ENCODE measurements at places on chromosomes 1 and 21. TPM values are rescaled to one million over a fixed set of nuclear protein-coding genes. Genes with fewer than 3 reads are reported as not detected.
A peak's percentile ranks its signal among the peaks of the same experiment; 100 is the strongest.

DNA sequence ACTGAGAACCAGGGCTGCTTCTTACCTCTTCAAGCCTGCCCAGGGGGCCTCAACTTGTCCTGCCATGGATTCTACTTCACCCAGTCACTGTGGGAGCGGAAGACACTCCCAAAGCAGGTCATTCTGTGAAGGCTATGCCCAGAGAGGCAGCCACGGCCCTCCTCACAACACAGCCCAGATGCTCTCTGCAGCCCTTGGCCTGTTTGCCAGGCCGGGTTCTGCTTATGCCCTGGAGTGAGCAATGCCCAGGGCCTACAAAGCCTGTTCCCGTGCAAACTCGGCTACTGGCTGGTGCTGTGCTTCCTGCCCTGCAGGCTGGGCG lies 33.8 kb upstream of the SLC30A1 start:
- H3K27me3 ChIP-seq, result no peaks in the 10 kb centered on the region
- H3K36me3 ChIP-seq, result no peaks in the 10 kb centered on the region
- no peak for DNase-seq

- no peak for DNase-seq
- no peaks in the 10 kb centered on the region for H3K27me3 ChIP-seq
- no peaks in the 10 kb centered on the region for H3K36me3 ChIP-seq
- no peak overlapping the region for H3K4me3 ChIP-seq
These were observed 29.0 kb upstream of the CASQ2 start for GRCh38 chr1:115797486-115797885.

DNA sequence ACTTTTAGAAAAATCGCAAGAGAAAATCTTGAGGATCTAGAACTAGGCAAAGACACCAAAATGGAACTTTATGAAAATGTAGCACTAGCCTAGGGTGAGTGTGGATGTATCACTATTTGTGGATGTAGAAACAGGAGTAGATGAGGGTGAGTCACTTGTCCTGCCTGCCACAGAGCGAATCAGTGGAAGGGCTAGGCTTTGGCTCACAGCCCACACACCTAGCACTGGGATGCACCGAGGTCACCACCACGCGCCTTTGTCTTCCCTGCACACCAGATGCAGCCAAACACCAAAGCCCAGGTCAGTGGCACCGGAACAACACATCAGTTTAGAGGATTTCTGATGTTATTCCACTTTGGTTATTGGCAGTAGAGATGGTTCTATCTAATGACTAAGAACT lies 38.2 kb downstream of the PKNOX1 start:
- no peaks in the 10 kb centered on the region for H3K27me3 ChIP-seq
- peaks cover 60% of the 10 kb centered on the region for H3K36me3 ChIP-seq
- H3K4me1 ChIP-seq, result no peaks in the 10 kb centered on the region
- peak; percentile 29 for DNase-seq
- H3K27ac ChIP-seq, result no peak overlapping the region

- no peaks in the 10 kb centered on the region for H3K27me3 ChIP-seq
- H3K4me1 ChIP-seq, result no peaks in the 10 kb centered on the region
- H3K36me3 ChIP-seq, result no peaks in the 10 kb centered on the region
- no peak for DNase-seq
- no peak overlapping the region for H3K27ac ChIP-seq
- H3K4me3 ChIP-seq, result no peak overlapping the region
These were observed 108.5 kb downstream of the CACHD1 start for GRCh38 chr1:64578270-64578973.

GRCh38 chr1:40985161-40985560 lies 5.7 kb downstream of the CTPS1 start:
- no peaks in the 10 kb centered on the region for H3K27me3 ChIP-seq
- no peak overlapping the region for H3K27ac ChIP-seq
- no peak for DNase-seq

DNA sequence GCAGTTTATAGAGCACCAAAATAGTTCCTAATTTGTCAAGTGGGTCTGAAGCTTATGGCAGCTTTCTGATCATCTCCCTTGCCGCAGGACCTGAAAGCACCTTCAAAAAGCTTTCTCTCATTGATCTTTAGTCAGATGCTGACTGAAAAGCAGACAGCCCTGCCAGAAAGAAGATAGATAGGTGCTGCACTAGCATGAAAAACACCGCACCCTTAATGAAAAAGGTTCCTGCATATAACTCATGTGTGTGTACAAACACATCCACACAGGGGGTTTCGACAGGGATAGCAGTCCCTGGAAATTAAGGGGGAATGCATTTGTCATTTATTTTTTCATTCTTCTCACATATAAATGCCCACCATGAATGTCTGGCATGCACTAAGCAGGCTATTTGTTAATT lies 361.7 kb upstream of the SNX7 start:
- no peak for DNase-seq
- no peaks in the 10 kb centered on the region for H3K27me3 ChIP-seq
- no peak overlapping the region for H3K27ac ChIP-seq
- no peaks in the 10 kb centered on the region for H3K4me1 ChIP-seq
- no peak overlapping the region for H3K4me3 ChIP-seq

- no peak overlapping the region for H3K27ac ChIP-seq
- H3K36me3 ChIP-seq, result no peaks in the 10 kb centered on the region
- H3K27me3 ChIP-seq, result no peaks in the 10 kb centered on the region
- DNase-seq, result no peak
These were observed 28.3 kb downstream of the CFH start for GRCh38 chr1:196680107-196680506.

Gene MROH9
- not detected for total RNA-seq

Gene GPR37L1
- total RNA-seq, result 0.06 TPM

Gene GIPC2
- total RNA-seq, result 4.1 TPM

Gene THEMIS2
- 89.6 TPM for total RNA-seq
